T-helper 1 cell treated with Interleukin-12 subunit alpha and Interleukin-12 subunit beta and Interleukin-4 antibody, amounts not matched to agents 30 ng/mL and 1 ng/mL, for 36 hours (primary cell): ENCODE measurements at places on chromosomes 16 and 17. TPM values are rescaled to one million over a fixed set of nuclear protein-coding genes. Genes with fewer than 3 reads are reported as not detected.

Gene KRT39
- total RNA-seq: not detected in 2 replicates

Gene TBC1D3D
- total RNA-seq: 0.80 and 1.8 TPM in 2 replicates

Gene MYH2
- total RNA-seq: not detected in 2 replicates

Gene ACACA
- total RNA-seq: 53.4 and 55.2 TPM in 2 replicates

Gene PRSS36
- total RNA-seq: 1.1 and 2.1 TPM in 2 replicates

Gene MYH11
- not detected in 2 replicates for total RNA-seq

Gene PCYT2
- total RNA-seq: 36.7 and 38.2 TPM in 2 replicates

Gene TP53TG3F
- total RNA-seq: not detected in 2 replicates

Gene CTRB1
- total RNA-seq: not detected in 2 replicates

Gene CEMP1
- 0.44 and 0.66 TPM in 2 replicates for total RNA-seq
